ENCODE measurements at places on chromosomes 2 and 18.

GRCh38 chr2:25808006-25808383, 70.3 kb downstream of the ASXL2 start:
- DNase-seq, result no peak

GRCh38 chr2:69217333-69218080, 169.5 kb downstream of the GFPT1 start:
- no peak for DNase-seq

GRCh38 chr2:84126530-84126929, 332.6 kb downstream of the SUCLG1 start:
- no peak for DNase-seq

DNA sequence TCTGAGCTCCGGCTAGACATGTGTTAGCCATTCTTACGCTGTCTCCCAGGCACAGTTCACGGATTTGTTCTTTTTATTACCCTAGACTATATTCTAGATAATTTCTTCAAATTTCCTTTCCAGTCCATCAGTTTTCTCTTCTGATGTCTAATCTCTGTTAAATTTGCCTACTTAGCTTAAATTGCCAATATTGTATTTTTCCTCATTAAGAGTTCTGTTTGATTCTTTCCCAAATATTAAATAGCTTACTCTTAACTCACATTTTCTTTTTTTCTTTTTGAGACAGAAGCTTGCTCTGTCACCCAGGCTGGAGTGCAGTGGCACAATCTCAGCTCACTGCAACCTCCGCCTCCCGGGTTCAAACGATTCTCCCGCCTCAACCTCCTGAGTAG, 21.2 kb downstream of the CROCC2 start:
- no peak for DNase-seq

GRCh38 chr2:36565712-36566111, 32.3 kb downstream of the FEZ2 start:
- DNase-seq, result no peak

GRCh38 chr2:174121175-174121574, 127.2 kb downstream of the OLA1 start:
- DNase-seq, result peak; percentile 96

DNA sequence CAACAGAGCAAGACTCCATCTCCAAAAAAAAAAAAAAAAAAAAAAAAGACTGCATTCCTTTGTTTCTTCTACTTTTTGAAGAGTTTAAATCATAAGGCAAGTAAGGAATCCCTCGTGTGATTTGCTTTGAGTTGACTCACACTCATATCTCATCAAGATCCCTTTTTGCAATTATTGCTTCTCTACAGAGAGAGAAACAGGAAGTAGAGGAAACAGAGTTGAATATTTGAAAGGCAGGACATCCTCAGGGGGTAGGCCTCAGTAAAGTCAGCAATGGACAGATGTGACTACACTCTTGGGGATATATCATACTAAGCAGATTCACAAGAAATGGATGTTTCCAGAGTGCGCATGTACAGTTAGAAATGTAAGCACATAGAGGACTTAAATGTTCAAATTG, 11.2 kb upstream of the EFR3B start:
- DNase-seq, result no peak

GRCh38 chr18:48943736-48944527, 6.8 kb downstream of the SMAD7 start:
- no peak for DNase-seq

GRCh38 chr2:141523199-141523598, 607.6 kb downstream of the LRP1B start:
- DNase-seq, result no peak

DNA sequence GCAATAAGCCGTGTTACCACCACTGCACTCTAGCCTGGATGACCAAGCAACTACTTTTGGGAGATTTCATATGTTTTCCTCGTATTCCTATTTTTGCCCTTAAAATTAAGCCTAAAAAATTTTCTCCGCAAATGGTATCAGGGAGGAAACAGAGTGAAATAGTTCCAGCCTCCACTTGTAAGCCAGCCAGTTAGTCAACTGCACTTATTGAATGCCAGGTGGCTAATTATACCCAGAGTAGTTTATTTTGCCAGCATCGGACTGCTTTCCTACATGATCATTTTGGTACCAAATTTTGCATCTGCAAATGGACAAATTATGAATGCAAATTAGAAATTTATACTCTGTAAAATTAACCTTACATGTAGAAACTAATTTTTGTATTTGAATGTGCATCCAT, 90.2 kb upstream of the ARHGAP28 start:
- no peak for DNase-seq

- no peak for DNase-seq
Measured at GRCh38 chr18:21636769-21637168, 24.7 kb downstream of the SNRPD1 start.

- DNase-seq, result no peak
Measured at GRCh38 chr2:216606551-216607276, 26.5 kb upstream of the IGFBP2 start.

DNA sequence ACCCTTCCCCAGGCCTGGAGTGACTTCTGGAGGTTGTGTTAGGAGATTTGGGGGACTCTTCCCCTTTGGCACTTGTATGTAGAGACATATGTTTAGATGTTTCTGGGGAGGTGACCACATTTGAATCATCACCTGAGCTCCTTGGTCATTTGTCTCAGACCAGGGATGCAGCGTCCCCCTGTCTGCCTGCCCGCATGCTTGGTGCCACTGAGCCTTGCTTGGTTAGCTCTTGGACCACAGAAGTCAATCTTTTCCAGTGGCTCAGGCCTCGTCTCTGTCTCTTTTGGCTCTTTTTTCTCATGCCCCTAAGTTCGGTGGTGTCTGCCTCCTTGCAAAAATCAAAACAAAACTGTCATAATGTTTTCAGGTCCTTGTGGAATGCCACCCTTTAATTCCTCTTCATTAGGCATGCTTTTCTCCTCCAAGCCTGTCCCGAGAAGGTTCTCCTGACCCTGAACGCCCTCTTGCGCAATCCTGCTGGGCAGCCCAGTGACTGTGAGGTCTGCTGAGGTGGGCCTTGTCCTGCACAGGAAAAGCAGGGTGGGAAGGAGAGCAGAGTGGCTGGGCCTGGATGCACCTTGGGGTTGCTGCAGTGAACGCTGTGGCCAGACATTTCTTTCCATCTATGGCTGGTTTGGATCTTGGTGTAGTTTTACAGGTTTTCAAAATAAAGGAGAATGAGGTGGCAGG, 24.9 kb downstream of the GLI2 start:
- no peak for DNase-seq

GRCh38 chr18:22998344-22998743, 65.2 kb downstream of the RBBP8 start:
- DNase-seq, result no peak

DNA sequence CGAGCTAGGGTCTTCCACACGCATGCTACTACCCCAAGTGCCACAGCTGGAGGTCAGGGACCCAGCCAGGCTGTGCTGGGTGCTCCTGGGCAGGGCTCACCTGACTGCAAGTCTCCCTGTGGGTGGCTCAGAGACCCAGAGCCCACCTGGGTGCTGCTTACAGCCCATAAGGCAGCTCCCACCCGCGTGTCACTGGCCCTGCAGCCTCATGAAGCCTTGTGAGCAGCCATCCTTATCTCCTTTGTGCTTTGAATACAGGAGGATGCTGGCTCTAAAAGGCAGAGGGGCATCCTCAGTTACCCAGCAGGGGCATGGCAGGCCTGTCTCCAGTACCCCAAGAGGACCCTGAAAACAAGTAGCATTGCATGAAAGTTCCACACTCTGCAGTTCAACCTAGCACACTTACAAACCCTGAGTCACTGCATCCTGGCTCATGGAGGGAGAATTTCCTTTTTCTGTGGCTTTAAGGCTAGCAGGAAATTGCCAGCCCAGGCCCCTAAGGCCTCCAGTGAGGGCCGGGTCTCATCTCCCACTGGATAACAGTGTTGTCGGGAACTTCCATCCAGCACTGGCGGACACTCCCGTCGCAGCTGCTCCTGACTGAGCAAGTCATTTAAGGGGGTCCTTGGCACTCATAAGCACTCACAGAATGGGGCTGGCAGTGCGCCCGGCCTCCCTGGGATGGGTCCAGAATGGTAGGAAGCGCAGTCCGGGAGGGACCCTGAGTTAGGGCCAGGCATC, 137.1 kb downstream of the RPIA start:
- no peak for DNase-seq

- peak; percentile 27 for DNase-seq
Measured at GRCh38 chr18:26383454-26384270, 157.4 kb downstream of the TAF4B start.

GRCh38 chr18:77360315-77361190, 110.9 kb downstream of the GALR1 start:
- DNase-seq, result no peak

DNA sequence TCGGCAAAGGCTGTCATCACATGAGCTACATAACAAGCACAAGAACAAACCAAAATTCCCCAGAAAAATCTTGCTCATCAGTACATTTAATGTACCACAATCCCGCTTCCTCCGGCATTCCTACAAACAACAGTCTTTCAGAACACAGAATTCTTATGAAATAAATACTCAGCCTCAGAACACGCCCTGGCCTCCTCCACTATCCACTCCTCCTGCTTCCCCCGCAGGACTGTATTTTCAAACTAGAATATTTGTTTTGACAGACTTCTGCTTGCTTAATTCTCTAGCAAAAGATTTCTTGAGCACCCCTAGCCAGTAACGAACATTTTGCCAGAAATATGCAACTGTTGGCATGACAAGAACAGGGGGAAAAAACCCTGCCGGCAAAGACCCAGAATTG, 131.2 kb downstream of the THADA start:
- no peak for DNase-seq

- DNase-seq, result no peak
Measured at GRCh38 chr2:43314299-43314927, 88.0 kb upstream of the ZFP36L2 start.

- no peak for DNase-seq
Measured at GRCh38 chr2:118661179-118661578, 186.3 kb downstream of the EN1 start.

GRCh38 chr2:190069936-190070696, 7.6 kb upstream of the MSTN start:
- no peak for DNase-seq

- DNase-seq, result no peak
Measured at GRCh38 chr2:134142903-134143302, 111.0 kb upstream of the MGAT5 start.

- DNase-seq, result no peak
Measured at GRCh38 chr2:211664321-211664720, 874.3 kb downstream of the ERBB4 start.

- DNase-seq, result no peak
Measured at GRCh38 chr2:45237850-45238542, 228.7 kb upstream of the SIX2 start.

DNA sequence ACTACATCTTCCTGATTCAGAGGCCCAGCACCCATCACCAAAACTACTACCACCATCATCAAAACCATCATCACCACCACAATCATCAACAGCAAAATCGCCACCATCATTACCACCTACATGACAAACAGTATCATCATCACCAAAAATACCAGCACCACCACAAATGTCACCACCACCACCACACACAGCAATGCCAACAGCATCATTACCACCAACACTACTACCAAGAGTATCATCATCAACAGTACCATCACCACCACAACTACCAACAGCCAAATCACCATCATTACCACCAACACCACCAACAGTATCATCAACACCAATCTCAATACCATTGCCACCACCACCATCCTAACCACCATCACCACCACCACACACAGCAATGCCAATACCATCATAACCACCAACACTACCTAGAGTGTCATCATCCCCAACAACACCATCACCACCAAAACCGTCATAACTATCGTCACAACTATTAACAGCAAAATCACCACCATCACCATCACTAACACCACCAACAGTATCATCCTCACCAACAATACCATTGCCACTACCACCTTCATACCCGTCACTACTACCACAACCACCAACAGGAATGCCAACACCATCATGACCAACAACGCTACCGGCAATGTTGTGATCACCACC, 64.6 kb upstream of the TEX51 start:
- no peak for DNase-seq

GRCh38 chr2:174787487-174788205, 23.4 kb upstream of the CHRNA1 start:
- DNase-seq, result no peak

DNA sequence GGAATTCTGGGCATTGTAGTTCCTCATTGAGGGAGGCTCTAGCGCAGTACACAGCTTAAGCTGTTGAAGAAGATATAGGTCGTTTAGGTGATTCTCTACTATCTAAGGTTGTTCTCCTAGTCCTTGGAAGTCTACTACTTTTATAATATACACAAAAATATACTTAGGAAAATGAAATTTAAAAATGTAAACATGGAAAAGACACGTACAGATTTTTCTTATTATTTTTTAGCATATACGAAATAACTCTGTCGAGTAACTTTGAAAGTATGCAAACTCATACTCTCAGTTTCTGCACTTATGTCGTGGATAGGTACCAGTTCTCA, 272 bp upstream of the FASTKD1 start:
- no peak for DNase-seq

GRCh38 chr2:193988784-193989183, 1668.2 kb upstream of the SLC39A10 start:
- no peak for DNase-seq
